ENCODE measurements at places on chromosomes 4 and X.

GRCh38 chr4:110306303-110306702 lies 107.9 kb upstream of the ELOVL6 start:
- no peak for DNase-seq

- no peak for DNase-seq
Measured at GRCh38 chr4:81164623-81165416, 50.2 kb downstream of the PRKG2 start.

GRCh38 chr4:144350706-144351105 lies 210.2 kb upstream of the GYPA start:
- DNase-seq: no peak

DNA sequence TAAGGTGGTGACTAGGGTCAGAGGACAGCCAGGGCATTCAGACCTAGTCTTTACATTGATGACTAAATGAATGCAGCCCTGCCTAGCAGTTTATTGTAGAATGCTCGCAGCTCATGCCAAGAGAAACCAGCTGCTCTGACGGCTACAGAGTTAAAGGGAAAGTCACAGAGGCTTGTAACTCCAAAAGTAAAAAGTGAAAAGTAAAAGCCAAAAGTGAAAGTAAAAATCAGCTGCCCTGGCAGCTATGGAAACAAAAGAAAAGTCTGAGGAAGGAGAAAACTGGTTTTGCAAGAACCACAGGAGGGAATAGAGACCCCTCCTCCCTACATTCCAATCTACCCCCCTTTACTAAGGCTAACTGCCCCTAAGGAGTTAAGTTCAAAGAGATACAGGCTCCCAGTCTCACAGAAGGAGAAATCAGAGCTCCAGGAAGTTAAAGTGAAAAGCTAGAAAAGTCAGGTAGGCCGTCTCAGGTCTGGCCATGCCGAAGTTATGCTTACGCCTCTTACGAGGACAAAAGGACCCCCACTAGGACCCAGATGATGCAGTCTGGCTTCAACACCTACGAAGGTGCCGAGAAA lies 6.0 kb downstream of the GAGE10 start:
- DNase-seq: no peak

DNA sequence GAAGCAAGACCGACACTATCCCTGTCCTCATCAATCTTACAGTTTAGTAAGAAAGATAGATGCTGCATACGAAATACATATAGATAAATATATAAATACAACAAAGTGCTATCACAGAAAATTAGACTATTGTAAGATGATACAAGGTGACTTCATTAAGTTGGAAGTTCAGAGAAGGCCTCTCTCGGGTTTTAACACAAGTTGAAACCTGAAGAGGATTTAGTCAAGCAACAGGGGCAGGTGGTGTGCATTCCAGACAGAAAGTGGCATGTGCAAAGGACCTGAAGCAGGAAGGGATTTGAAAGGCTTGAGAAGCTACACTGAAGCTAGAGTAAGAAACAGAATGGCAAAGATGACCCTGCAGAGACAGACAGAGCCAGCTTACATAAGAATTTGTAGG lies 36.5 kb downstream of the USP46 start:
- DNase-seq: no peak

GRCh38 chr4:152099555-152099954 lies 338.7 kb upstream of the GATB start:
- DNase-seq: no peak

DNA sequence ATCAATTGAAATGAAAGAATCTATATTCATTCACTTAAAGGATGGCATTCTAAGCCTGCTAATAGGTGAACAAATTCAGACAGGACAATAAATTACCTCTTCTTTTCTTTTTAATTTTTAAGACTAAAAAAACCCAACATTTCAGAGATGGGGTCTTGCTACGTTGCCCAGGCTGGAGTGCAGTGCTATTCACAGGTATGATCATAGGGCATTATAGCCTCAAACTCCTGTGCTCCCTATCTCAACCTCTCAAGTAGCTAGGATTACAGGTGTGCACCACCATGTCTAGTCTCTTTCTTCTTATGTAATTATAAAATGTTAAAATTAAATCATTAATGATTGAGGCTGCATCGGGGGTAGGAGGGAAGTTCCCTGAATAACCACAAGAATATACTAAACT lies 52.5 kb upstream of the PDLIM5 start:
- no peak for DNase-seq

DNA sequence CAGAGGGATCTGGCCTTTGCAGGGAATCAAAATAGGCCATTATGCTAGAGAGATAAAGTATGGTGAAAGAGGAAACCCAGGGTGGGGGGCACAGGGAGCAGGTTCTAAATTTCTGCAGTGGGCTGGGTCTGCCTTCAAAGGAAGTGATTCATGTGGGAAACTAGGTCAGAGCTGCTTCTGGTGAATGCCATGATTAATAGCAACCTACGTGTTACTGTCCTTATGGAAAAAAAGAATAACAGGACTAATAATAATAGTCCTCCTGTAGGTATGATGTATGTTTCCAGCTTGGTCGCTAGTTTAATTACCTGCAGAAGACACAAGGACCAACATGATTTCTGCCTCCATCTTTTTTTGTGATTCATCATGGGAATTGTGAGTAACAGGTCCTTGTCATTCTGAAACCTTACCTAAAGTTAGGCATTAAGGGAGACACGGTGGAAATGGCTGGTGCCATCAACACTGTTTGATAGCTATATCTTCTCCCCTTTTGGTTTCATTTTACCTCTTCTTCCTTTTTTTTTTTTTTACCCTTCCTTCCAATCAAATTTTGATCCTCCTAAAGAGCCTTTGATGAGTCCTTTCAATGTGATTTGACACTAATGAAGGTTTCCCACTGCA lies 180.4 kb downstream of the CPEB2 start:
- no peak for DNase-seq

DNA sequence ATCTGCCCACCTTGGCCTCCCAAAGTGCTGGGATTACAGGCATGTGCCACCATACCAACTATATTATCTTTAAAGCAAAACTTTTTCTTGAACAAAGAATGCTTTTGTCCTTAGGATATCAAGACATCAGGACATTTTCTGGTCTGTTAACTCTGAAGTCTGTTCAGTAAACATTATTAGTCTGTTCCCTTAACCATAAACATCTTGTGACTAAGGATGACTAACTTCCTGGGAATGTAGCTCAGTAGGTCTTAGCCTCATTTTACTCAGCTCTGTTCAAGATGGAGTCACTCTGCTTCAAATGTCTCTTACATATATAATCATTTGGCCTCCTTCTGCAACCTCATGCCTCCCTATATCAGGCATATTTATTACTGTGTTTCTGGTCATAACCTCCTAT lies 122.9 kb downstream of the UBE2NL start:
- DNase-seq: no peak

DNA sequence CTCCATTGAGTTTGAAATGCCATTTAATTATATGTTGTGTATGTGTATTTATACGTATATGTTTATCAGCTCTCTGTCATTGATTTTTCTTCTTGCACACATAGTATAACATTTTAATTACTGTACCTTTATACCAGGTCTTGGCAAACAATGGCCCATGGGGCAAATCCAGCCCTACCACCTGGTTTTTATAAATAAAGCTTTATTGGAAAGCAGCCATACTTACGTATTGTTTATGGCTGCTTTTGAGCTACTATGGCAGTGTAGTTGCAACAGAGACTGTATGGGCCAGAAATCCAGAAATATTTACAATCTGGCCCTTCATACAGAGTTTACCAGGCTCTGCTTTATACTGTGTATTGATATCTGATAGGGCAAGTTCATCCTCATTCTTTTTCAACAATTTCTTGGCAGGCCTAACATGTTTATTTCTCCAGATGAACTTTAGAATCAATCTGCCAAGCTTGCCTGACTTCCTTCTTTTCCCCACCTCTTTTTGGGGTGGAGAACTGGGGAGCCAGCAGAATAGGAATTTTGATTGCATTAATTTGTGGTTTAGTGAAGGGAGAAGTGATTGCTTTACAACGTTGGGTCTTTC lies 15.8 kb downstream of the DCUN1D4 start:
- no peak for DNase-seq

GRCh38 chr4:95198961-95199360 lies 349.8 kb downstream of the UNC5C start:
- DNase-seq: no peak

GRCh38 chrX:41001327-41001726 lies 83.9 kb upstream of the USP9X start:
- no peak for DNase-seq

Measured in vagina (tissue), 2 donors.